Mesenchymal stem cell (in vitro differentiated cells and primary cell): ENCODE measurements at places on chromosomes 16 and 17.
A peak's percentile ranks its signal among the peaks of the same experiment; 100 is the strongest.

GRCh38 chr17:75109046-75109406, 743 bp upstream of the ARMC7 start:
- DNase-seq, result no peak

- DNase-seq, result no peak
Measured at GRCh38 chr17:66892246-66892645, 57.3 kb downstream of the CACNG5 start.

DNA sequence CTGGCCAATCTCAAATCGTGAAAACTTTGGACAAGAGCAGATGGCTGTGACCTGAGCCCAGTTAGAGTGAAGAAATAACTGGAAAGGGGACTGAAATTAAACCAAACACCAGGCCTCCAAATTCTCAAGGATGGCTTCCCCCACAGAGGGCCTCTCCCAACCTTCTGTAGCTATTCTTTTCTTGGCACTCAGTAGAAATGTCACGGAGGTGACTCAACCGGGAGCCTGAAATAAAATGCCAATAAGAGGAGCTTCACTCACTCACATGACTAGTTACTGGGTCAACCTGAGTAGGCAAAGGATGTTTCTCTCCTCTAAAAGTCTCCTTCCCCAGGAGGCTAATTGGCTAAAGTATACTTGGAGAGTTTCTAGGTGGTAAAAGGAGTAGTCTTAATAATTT, 230.7 kb downstream of the MAF start:
- DNase-seq, result no peak

DNA sequence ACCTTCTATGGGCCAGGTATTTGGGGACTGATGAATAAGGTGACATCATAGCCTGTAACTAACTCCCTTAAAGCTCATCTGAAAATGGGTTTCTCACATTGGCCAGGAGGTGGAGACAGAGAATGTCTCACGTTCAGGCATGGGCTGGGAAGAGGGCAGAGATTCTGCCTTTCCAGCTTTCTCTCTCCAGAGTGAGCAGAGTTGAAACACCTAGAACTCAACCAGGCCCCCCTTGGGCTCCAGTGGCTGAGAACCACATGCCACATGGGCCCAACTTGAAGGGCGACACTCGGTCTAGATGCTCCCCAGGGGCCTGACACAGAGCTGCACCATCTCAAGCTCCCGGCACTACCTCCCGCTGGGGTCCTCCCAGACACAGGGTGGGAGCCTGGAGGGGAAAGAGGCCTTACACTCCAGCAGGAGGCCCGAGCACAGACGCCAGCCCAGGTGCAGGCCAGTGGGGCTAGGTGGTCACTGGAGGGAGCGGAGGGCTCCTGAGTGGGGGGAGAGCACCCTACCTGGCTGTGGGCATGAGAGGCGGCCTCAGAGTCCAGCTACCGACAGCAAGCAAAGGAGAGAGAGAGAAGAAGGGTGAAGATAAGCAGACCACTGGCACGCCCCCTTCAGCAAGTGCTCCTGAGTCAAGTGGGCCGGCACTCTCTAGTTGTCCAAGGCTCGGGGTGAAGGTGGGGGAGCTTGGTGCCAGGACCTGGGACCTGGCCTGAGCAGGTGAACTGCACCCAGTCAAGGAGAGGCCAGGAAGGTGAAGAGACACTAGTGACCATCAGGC, 55.9 kb downstream of the MYO18A start:
- DNase-seq, result peak; percentile 84

- DNase-seq, result peak; percentile 98
Measured at GRCh38 chr17:57948555-57949420, 6.4 kb downstream of the CUEDC1 start.
